ENCODE measurements at places on chromosomes 2 and 18.

GRCh38 chr2:165113414-165113813 lies 90.4 kb downstream of the SCN3A start:
- no peak for DNase-seq

DNA sequence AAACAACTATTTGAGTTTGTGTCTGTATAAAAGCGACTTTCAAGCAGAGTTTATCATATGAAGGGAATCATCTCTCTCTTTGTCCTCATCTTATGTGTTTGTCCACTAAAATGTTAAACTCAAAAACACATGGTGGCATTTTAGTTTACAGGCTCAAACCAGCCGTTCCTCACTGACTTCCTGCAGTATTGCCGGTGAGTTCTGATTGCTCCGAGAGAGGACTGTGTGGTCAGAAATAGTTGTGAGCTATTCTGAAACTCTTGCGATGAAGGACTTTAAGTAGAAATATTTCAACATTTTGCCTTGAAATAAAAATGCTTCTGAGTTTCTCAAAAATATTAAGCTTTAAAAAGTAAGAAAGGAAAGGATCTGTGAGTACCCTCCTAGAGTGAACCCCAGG lies 163.2 kb upstream of the CAVIN2 start:
- no peak for DNase-seq

DNA sequence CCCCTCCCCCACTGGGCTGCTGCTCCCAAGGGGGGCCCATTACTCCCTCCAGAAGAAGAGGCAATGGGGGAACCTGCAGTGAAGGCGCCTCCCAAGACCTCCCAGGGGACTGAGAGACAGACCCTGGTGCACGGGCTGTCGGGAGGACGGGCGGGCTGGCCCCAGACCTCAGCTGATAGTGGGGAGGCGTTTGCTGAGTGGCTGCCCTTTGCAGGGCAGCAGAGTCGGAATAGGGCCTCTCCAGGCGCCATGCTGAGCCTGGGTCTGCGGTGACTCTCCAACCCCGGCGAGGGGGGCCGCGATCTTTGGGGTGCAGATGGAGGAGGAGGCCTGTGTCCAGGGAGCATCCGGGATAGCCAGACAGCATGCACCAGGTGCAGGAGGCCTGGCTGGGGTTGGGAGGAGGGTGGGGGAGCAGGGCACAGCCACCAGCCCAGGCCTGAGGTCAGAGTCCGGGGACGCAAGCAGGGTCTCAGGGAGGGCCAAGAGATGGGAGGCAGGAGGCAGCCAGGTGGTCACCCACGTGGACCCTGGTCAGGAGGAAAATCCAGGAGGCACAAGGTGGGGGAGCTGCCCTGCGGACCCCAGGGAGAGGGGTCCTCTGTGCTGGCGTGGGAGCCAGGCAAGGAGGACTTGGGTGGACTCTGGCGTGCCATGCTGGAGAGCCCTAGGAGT lies 11.0 kb downstream of the CROCC2 start:
- no peak for DNase-seq

DNA sequence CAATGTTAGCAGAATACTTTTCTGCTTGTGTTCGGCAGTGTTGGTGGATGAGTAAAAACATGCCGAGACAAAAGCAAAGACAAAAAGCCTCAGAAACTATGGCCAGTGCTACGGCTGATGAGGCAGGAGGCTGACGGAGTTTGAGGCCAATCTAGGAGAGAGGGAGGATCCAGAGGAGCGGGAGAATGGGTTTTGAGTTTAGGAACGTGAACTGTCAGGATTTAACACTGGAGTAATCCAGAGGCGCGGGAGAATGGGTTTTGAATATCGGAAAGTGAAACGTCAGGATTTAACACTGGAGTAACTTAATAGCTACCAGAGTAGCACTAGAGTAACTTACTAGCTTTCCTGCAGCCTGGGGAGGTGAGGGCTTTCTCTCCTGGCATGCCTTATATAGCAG lies 37.4 kb downstream of the LYPD6B start:
- no peak for DNase-seq

GRCh38 chr2:237066396-237066795 lies 19.3 kb upstream of the COPS8 start:
- DNase-seq: no peak

DNA sequence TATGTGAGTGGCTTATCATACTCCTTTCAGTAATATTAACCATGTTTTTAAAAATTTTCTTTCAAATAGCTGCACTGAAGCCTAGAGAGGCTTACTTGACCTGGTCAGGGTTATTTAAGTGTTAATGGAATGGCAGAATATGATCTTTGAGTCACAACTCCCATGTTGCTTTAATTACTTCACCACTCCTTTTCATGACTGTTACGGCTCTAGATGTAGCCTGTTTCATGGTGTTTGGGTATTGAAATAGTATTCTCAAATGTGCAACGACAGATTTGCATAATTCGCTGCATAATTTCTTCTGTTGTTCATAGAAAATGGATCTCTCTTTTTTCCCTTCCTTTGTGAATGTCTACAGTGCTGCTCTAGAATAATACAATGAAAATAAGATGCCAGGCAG lies 51.6 kb upstream of the PLA2R1 start:
- no peak for DNase-seq

DNA sequence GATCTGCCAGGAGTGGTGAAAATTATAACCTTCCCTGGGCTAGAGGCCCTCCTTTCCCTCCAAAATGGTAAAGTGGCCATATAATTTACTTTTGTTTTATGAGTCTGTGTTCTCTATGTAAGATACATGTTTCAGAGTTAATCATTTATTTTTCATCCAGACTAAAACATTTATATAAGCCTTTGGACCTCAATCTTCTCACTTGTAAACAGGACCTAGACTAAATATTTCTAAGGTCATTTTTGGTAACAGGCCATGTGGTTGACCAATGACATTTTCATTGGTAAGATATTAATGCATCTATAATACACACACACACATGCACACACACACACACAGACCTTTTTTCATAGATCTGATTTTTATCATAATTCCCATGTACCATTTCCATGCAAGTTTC lies 79.7 kb upstream of the KCTD1 start:
- DNase-seq: no peak

DNA sequence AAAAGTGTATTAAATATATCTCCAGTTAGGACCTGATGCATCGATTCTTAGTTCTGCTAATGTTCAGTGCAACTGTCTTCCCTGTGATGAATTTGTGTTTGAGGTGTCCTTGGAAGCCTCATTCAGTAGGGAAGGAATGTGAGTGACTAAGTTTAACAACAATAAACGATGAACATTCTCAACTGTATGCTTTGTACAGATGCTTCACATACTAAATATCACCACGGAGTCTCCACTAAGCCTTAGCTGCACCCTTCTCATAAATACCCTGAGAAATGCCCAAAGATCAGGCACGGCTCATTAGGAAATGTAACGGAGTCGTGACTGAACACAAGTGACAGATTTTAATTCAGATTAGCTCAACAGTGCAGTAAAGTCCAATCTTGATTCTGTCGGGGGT lies 24.4 kb upstream of the AGFG1 start:
- no peak for DNase-seq

- DNase-seq: no peak
Measured at GRCh38 chr2:55842046-55842445, 81.5 kb downstream of the EFEMP1 start.

DNA sequence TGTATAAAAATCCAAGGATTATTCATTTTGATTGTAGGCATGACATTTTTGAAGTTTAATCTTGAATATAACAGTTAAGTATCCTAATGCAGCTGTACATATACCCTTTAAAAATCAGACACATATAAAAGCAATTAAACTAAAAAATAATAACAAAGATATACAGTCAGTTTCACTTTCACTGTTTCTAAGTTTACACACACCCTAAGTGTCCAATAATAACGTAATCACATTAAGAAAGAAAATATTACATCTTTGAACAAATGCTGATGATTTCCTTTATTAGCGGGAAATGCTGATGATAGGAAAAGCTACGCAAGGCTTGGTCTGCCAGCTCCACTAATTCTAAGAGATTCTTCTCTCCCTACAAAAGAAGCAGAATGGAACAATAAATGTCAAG lies 38.8 kb downstream of the RTTN start:
- DNase-seq: no peak

GRCh38 chr2:39696838-39697237 lies 31.1 kb downstream of the TMEM178A start:
- no peak for DNase-seq

DNA sequence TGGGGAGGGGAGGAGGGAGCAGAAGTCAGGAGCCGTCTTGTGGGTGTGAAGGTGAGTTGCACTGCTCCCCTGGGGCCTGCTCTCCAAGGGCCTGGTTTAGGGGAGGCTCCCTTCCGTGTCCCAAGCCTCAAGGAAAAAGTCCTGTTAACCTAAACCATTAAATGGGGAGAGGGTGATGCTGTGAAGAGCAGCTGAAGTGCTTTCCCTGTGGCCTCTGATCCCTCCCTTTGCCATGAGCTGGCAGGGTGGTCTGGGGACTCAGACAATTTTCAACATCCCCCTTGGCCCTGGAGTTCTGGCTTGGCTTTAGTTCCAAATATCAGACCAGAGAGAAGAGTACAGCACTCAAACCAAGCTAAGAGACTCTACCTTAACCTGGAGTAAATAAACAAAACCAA lies 692 bp upstream of the POMC start:
- DNase-seq: no peak

- DNase-seq: no peak
Measured at GRCh38 chr18:77082316-77082955, 50.1 kb downstream of the MBP start.

All from activated T-cell treated with anti-CD3 and anti-CD28 coated beads for 1 hour (primary cell).